ENCODE measurements at places on chromosomes 13 and 19. TPM values are rescaled to one million over a fixed set of nuclear protein-coding genes. Genes with fewer than 3 reads are reported as not detected.

GRCh38 chr19:53333066-53333462, 485 bp upstream of the ZNF845 start:
- peak; percentile 80 for DNase-seq

DNA sequence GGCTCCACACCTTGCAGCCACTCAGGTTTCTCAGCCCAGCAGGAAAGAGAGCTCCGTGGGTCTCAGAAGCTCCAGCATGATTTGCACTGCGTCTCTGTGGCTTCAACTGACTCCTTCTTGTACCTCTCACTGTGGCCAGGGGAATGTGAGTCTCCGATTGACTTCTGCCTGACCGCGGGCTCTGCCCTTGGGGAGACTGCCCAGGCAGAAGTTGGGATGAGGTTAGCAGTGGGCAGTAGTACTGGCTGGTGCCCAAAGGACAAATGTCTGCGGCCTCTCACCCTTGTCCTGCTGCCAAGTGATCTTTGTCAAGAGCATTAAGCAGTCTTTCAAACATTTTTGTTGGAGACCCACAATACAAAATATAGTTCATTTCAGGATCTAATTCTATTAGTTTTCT, 34.4 kb upstream of the FXYD3 start:
- DNase-seq: no peak

- no peak for DNase-seq
Observed at GRCh38 chr19:12840091-12841079, 2.1 kb downstream of the MAST1 start.

DNA sequence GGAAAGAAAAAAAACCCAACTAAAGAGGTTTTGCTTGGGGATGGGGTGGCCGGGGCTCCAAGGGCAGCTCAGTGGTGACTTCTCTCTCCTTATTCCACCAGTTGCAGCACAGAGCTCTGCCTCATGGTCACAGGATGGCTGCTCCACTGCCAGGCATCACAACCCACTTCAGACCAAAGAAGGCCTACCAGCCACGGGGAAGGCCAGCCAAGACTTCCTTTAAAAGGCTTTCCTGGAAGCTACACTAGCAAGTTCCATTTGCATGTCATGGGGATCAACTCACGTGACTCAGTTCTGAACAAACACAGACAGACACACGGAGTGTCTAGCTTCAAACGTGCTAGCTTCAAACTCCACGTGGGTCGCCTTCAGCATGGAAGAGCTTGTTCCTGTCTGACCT, 13.2 kb upstream of the EIF3G start:
- no peak for DNase-seq

DNA sequence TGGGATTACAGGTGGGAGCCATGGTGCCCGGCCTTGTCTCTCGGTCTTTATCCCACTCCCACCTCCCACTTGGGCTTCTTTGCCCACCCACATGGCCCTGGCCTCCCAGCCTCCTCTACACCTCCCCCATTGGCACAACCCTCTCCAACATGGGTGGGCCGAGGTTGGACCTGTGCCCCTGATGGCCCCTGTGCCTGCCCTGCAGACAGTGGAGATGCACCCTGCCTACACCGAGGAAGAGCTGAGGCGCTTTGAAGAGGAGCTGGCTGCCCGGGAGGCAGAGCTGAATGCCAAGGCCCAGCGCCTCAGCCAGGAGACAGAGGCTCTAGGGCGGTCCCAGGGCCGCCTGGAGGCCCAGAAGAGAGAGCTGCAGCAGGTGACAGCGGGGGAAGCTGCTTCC, 12.6 kb upstream of the DHDH start:
- DNase-seq: no peak

DNA sequence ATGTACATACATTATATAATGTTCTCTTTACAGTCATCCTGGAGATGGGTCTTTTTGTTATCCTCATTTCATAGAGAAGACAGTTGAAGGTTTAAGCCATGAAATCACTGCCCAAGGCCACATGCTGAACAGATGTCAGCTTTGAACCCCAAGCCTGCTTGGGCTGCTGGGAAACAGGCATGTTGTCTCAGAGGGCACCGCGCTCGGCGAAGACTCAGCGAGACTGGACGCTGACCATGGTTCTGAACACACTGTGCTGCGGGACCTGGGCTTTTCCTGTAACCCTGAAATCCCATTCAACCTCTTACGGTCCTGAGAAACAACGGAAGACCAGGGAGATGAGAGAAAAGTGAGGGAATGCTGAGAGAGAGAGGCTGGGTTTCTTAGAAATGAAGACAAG, 27.3 kb downstream of the LRFN3 start:
- no peak for DNase-seq

DNA sequence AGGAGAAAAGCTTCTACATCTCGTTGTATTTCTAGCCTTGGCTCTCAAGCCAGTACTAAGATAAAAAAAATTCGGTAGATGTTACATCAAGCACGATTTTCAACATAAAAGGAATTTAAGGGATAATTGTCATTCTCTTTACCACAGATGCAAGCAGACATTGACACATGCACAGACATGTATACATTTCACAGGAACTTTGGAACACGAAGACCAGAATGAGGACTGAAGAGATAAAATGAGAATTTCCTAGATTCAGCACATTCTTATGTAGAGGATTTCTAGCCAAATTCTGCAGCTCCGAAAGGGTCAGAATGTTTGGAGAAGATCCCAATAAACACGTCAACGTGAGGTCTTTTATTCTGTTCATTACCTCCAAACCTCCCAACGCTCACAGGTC, 284.5 kb upstream of the ARGLU1 start:
- DNase-seq: no peak

GRCh38 chr13:51733374-51734298, 70.3 kb downstream of the DHRS12 start:
- no peak for DNase-seq

- DNase-seq: no peak
Observed at GRCh38 chr19:990119-990571, 6.0 kb downstream of the WDR18 start.

DNA sequence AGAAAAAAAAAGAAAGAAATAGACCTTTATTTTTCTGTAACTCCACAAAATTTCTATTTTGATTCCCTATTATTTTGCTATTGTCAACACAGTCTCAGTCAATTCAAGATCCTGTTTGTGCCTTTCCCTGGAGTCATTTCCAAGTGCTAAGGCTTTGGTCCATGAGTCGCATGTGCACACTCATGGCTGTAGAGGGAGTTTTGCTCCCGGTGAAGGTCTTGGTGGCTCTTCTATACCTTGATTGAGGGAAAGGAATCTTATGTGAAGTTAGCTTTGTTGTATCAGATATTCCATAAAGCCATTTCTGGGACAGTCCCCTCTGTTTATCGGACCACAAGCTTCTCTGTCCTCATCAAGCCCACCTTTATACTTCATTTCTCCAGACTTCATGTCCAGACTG, 58.7 kb upstream of the ALOX5AP start:
- DNase-seq: no peak

GRCh38 chr13:105519771-105520170, 1015.7 kb downstream of the EFNB2 start:
- no peak for DNase-seq

DNA sequence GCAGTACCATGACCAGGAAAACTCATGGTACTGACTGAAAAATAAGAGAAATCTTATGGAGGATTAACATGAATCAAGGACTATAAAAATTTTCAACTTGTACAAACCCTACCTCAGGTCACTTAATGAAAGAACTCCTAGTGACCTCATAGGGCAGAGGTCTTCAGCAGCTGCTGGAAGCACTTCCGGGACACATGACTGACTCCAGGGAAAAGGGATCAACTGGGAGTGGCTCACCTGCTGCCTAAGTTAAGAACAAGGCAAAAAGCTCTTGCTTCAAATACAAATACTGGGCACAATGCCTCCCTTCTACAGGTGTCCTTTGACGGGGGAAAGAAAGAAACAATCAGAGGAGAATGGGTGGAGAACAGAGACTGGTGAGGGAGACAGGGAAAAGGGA, 18.6 kb downstream of the DOCK9 start:
- DNase-seq: no peak

DNA sequence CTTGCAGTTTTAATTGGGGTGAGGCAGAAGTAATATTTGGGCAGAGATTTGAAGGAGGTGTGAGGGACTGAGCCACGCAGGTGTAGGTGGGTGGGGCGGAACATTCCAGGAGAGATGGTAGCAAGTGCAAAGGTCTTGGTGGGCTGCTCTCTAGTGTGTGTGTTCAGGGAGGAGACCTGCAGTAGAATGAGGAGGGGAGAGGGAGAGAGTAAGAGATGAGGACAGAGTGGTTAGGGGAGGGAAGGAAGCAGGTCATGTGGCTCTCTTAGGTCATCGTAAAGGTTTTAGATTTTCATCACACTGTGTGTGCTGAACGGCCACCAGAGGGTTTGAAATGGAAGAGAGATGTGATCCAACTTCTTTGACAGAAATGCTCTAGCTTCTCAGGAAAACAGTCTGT, 33.5 kb downstream of the WASF3 start:
- DNase-seq: no peak

DNA sequence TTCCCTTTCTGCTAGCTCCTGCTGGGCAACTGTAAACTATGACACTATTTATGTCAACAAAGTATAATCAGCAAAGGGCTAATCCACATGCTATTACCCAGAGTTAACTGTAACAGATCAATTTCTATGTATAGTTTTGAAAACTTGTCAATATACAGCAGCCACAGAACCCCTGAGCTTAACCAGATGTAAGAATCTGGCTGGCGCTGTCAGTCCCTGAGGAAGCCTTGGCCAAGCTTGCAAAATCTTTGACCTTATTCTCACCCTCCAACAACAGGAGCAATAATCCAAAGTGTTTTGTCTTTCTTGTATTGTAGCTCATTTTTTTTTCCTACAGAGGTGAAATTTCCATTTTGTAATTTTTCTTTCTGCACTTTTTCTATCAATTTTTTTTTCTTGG, 1230.1 kb upstream of the SLC10A2 start:
- DNase-seq: no peak

GRCh38 chr19:517721-518597, 10.7 kb downstream of the TPGS1 start:
- DNase-seq: no peak

DNA sequence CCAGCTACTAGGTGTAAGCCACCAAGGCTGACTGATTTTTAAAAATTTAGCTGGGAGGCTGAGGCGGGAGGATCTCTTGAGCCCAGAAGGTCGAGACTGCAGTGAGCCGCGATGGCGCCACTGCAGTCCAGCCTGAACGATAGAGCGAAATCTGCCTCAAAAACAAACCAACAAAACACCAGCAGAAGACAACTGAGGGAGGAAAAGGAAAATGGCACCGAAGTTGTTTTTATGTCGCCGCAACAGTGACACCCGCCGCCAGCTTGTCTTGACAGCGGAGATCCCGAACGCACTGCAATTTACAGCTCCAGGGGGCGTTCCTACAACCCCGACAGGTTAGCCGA, 298 bp upstream of the FAM98C start:
- no peak for DNase-seq

DNA sequence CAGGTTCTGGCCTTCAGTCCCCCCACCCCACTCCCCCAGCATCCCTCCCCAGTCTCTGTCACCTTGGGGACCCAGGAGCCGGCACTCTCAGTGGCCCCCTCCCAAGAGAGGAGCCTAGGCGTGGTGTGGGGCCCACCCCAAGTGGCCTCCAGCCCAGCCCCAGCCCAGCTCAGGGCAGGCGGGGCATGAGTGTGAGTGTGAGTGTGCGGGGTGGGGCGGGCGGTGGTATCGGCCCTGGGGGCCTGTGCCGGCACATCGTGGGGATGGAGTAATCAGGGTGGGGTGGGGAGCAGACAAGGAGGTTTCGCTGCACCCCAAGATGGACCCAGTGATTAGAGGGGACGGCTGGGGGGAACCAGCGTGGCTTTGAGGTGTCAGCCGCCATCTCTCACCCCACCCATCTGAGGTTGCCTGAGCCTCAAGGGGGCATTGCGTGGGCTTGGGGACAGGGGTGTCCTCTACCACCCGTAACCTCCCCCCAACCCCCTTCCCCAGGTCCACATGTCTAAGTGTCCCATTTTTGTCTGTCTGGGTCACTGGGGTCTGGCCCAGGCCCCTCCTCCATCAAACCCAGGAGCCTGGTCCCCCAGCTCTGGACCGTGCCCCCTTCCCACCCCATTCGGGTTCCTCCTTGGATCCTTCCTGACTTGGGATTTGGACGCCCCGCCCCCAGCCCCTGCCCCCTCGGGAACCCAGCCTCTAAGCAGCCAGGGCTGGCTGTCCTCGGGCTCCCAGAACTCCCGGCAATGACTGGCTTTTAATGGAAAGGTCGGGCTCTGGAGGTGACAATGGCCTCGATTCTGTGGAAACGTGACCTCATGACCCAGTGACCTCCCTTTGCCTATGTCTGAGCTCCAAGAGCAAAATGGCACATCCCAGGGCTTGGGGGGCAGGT, 6.9 kb upstream of the SULT2B1 start:
- no peak for DNase-seq

DNA sequence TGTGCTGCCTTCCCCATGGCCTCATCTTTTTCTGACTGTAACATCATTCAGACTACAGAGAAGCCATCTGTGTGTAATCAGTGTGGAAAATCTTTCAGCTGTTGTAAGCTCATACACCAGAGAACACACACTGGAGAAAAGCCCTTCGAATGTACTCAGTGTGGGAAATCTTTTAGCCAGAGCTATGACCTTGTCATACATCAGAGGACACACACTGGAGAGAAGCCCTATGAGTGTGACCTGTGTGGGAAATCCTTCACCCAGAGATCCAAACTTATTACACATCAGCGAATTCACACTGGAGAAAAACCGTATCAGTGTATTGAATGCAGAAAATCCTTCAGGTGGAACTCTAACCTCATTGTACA, 17.2 kb upstream of the ZNF8 start:
- DNase-seq: no peak

DNA sequence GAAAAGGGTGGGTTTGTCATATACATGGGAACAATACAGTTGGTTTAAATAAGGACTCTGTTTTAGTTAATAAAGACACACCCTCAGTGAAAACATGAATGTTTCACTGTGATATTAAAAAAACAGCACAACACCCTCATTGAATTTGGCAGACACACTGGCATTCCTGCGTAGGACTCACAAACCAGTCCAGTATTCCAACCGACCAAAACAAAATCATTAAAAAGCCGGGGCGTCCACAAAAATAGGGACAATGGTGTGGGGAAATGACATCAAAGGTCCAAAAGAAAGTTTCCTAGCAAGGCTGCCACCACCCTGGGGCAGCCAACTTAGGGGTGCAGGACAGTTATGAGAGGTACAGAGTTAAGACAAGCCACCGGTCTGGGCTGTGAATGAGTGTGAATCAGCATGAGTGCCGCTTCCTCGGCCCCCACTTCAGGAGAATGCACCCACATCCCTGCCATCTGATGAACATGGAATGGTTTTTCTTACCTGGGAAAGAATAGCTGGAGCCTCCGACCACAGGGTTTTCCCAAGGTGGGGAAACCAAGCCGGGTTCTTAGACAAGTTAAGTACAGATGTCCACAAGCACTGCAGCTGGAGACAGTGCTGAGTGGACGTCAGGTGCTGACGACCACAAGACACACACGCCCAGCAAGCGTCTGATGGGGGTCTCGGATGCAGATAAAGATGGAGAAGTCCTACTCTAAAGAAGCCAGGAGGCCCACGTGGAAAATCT, 73.3 kb downstream of the KLF2 start:
- no peak for DNase-seq

The FPR1 gene
- total RNA-seq: 24.0 TPM

The CACNG6 gene
- not detected for total RNA-seq

The LILRB1 gene
- total RNA-seq: 4.7 TPM

The CLIP3 gene
- 30.4 TPM for total RNA-seq

The ZNF98 gene
- total RNA-seq: 3.8 TPM

The CD37 gene
- 11.5 TPM for total RNA-seq

The SYT5 gene
- not detected for total RNA-seq

The CYP4F8 gene
- not detected for total RNA-seq

The SCGB2B2 gene
- 0.90 TPM for total RNA-seq

The SEMA6B gene
- total RNA-seq: 19.4 TPM

The ANGPTL4 gene
- total RNA-seq: 95.3 TPM
